MV-4-11 (cell line): ENCODE measurements at places on chromosomes 11 and 22.
A peak's percentile ranks its signal among the peaks of the same experiment; 100 is the strongest.

DNA sequence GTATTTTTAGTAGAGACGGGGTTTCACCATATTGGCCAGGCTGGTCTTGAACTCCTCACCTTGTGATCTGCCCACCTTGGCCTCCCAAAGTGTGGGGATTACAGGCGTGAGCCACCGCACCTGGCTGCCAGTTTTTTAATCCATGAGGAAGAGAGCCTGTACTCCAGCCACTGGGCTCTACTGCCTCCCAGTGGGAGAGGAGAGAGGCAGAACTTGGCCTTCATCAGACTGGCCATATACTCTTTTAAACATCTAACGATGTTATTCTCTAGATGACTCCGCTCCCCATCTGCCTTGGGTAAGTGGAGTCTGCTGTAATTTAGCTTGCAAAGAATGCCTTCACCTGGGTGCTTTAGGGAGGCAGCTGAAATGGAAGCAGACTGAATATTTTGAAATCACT is 34.6 kb downstream of the SLC6A5 start:
- DNase-seq: no peak

DNA sequence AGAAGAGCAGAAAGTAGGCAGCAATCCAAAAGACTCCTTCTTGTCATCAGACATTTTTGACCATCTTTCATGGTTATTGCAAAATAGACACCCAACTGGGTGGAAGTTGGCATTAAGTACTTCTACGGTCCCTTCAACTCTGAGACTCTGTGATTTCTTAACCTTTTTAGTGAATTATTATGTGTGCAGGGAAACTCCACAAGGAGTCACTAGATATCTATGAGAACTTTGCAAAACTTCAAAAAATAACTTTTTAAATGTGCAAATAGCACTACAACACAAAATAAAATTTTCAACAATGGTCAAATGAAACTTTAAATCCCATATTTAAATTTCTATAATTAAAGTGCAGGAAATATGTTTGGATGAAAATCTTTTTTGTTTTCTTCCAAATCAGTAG is 88.7 kb downstream of the SLC17A6 start:
- no peak for DNase-seq

DNA sequence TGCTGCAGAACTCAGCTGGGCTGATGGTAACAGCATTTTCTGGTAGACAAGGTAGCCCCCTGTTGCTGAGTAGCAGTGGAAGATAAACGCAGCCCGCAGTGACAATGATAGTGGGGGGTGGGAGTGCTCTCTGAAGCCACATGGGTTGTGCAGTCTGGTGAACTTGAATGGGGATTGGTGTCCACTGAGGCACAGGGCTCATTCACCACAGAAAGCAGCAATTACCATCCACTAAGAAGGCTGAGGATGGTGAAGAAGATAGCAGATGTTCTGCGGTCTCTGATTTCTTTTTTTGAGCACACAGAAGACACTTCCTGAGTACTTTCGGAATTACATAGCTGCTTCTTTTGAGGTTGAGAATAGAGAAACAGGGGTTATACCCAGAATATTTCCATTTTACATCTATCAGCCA is 150.3 kb downstream of the LRRC4C start:
- peak; percentile 77 for DNase-seq

GRCh38 chr11:45170484-45170883 is 24.0 kb downstream of the PRDM11 start:
- DNase-seq: no peak

- DNase-seq: no peak
Observed at GRCh38 chr22:45413013-45413367, 409 bp downstream of the SMC1B start.

DNA sequence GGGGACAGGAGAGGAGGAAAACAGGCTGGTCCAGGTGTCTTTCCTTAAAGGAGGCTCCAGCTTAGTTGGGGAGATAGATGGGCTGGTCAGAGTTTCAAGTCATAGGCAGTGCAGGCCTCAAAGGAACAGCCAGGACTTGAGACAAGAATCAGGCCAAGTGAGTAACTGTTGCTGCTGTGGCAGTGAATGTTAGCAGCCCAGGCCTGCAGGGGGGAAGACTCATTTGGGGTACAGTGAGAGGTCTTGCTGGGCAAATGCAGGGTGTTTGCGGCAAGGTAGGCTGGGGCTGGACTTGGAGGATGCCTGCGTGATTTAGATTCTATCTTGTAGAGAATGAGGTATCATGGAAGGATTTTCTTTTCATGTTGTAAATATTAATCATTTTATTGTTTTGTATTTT is 24.1 kb downstream of the PTPRJ start:
- no peak for DNase-seq

DNA sequence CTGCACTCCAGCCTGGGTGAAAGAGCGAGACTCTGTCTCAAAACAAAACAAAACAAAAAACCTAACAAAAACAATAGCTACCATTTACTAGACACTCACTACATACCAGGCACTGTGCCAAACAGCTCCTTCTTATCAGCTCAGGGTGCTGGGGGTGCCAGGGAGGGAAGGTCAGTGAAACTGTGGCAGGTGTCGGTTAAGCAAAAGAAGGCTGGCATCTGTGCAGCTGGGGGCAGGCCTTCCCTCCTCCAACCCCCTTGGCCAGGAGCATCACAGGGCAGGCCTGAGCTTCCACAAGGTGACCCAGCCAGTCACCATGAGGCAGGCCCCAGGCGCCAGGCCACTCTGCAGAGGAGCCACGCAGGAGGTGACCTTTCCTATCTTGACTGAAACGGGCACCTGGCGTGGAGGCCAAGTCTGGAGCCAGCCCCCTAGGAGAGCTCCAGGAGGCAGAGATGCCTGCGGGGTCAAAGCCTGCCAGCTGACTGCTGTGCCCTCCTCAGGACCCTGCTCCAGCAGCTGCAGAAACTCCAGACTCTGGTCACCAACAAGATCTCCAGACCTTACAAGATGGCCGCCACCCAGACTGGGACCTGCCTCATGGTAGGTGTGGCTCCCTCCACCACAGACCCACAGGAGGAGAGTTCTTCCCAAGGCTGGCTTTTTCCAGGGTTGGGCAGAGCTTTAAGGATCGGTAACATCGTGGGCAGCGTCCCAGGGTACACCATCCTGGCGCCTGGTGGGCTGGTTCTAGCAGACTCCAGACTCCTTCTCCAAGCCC is 31.3 kb upstream of the DGKZ start:
- no peak for DNase-seq

DNA sequence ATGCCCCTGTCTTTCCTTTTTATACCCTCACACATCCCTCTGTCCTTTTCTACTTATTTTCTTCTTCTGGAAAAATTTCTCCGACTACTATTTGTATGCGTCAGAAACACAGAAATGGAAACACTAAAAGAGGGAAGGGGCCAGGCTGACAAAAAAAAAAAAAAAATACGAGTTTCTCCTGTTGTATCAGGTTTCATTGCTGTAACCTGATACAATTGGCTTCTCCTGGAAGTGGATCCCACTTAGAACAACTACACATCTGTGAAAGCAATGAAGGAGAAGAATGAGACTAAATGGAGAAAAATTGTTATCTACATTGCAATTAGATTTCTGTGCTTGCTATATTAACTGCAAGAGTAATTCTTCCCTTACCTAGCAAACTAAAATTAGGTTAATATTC is 393.9 kb downstream of the GUCY1A2 start:
- DNase-seq: no peak

DNA sequence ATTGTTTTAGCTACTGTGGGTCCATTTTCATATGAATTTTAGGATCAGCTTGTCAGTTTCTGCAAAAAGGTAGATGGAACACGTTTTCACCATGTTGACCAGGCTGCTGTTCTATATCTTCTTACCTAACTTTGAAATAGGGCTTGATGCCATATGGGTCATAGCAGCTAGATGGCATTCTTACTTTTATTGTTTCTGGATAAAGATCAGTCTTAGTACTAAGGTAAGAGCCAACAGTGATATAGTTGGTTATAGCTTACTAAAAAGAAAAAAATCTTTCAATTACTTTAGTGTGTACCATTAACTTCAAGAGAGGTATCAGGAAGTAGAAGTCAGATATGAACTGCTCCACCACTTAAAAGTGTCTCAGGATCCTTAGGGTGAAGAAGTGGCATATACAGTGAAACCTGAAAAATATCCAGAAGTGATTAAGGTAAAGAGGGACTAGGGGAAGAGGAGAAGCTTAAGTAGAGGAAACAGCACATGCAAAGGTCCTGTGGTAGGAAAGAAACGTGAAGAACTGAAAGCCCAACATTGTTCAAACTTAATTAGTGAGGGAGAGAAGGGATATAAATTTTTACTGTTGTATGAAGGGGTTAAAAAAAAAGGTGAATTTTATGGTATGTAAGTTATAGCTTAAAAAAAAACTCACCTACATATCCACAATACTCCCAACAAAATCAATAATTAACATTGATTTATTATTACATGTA is 59.9 kb upstream of the B3GNT6 start:
- no peak for DNase-seq

DNA sequence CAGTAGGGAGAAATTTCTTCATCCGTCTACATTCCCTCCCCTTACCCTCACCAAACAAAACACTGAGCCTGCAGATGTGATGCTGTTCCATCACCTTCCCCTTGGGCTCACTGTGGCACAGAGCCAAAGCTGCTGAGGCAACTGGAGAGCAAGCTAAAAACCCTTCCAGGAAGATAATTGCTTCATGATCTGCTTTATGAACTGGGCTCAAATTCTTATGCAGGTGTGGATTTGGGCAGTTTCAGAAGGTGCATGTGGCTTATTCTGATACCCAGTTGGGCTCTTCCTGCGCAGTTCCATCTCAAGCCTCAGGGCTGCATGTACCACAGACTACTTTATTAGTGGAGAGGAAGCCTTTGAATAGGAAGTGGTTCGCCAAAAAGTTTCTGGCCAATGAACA is 58.3 kb downstream of the AAMDC start:
- no peak for DNase-seq

- DNase-seq: no peak
Observed at GRCh38 chr11:73475549-73476095, 99.4 kb downstream of the RELT start.

GRCh38 chr11:62394825-62395538 is 23.9 kb upstream of the SCGB1A1 start:
- DNase-seq: peak; percentile 76

DNA sequence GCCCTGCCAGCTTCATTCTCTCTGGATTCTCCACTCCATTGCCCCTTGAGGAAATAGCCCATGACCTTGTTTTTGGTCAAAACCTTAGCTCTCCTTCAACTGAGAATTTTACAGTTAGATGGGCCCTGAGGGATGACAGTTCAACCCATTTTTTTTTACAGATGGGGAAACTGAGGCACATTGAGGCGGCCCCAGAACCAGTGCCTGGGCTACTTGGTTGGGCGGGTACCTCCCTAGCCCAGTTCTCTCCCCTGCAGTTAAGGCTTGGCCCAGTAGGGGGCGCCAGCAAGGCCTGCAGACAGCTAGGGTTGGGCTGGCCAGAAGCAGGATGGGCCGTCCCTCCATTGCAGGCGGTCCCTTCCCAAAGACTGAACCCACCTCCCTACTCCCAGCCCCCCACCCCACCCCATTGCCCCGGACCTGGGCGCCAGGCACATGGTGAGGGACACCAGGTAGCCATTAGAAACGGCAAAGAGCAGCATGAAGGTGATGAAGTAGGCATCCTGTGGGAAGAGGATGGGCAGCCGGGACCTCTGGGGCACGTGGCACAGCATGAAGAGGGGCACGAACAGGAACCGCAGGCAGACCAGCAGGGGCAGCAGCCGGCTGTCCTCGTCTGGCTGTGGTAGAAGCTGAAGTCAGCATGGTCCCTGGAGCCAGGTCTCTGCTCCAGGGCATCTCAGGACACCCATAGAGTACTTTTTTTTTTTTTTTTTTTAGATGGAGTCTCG is 7.6 kb downstream of the SLC29A2 start:
- DNase-seq: peak; percentile 10

DNA sequence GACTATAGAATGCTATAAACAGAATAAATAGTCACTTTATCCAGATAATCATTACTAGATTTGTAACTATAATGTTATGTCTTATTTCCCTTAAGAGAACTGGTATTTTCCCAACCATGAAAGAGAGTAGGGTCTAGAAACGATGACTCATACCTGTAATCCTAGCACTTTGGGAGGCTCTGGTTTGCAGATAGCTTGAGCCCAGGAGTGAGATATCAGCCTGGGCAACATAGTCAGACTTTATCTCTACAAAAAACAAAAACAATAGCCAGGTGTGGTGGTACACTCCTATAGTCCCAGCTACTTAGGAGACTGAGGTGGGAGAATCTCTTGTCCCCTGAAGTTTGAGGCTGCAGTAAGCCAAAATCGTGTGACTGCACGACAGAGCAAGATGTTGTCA is 30.9 kb downstream of the OR52A5 start:
- DNase-seq: no peak

GRCh38 chr11:93921695-93922468 is 71.5 kb upstream of the VSTM5 start:
- peak; percentile 19 for DNase-seq

DNA sequence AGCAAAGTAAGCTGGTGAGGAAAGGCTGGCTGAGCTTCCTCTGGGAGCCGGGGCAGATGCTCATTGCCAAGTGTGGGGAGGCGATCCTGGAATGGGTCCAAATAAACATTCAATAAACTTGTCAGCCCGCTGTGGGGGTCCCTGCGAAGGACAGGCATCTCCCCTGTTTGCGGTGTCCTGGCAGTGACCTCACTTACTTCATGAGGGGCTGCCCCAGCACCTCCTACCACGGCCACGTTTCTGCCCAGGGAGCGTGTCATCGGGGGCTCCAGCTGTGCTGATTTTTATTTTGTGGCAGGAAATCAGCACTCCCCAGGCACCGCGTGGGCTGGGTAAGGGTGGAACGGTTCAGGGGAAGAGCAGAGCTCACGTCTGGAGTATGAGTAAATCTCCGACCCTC is 493.9 kb upstream of the B3GAT1 start:
- no peak for DNase-seq
